ENCODE measurements at places on chromosomes 12 and 14.

DNA sequence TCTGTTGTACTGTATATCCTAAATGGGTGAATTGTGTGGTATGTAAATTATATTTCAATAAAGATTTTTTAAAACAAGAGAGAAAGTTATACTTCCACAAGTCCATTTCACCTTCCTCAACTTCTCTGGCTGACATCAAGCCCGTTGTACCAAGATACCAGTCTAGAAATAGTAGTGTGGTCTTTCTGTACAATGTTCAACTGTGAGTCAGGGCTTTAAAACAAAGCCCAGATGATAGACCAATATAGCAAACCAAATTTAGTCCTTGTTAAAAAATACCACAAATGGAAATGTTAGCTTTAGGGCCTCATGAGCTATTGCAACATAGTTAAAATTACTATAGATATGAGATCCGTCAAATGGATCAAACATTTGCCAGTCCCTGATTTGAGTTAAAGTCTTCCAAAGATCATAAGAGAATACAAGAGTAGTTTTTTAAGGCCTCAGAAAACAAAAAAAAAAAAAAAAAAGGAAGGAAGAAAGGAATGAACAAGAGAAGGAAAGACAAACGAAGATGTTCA is 49.0 kb upstream of the EGLN3 start:
- DNase-seq, result no peak

GRCh38 chr12:29756741-29757390 is 26.9 kb downstream of the TMTC1 start:
- DNase-seq, result no peak

GRCh38 chr14:20799456-20799891 is 3.2 kb downstream of the RNASE1 start:
- DNase-seq, result no peak

GRCh38 chr14:49654511-49654910 is 19.5 kb upstream of the DNAAF2 start:
- DNase-seq, result no peak

- DNase-seq, result no peak
These were observed 1.9 kb downstream of the RPS6KL1 start for GRCh38 chr14:74921053-74921620.

- DNase-seq, result peak; percentile 51
These were observed 214.9 kb downstream of the ADAMTS20 start for GRCh38 chr12:43336962-43337555.

GRCh38 chr12:104677441-104678089 is 220.8 kb downstream of the CHST11 start:
- DNase-seq, result no peak

- DNase-seq, result no peak
These were observed 159.5 kb downstream of the ANO2 start for GRCh38 chr12:5785601-5786000.

GRCh38 chr14:88559852-88560251 is 3.0 kb upstream of the ZC3H14 start:
- peak; percentile 76 for DNase-seq

GRCh38 chr12:57051011-57051410 is 1.1 kb upstream of the MYO1A start:
- no peak for DNase-seq

GRCh38 chr12:111953455-111953854 is 59.5 kb downstream of the TMEM116 start:
- no peak for DNase-seq

GRCh38 chr14:21213652-21214051 is 55.6 kb downstream of the HNRNPC start:
- no peak for DNase-seq

- no peak for DNase-seq
These were observed 11.0 kb downstream of the FOXG1 start for GRCh38 chr14:28777471-28778137.

- no peak for DNase-seq
These were observed 1036.1 kb downstream of the TMEM121 start for GRCh38 chr14:106562451-106562850.

DNA sequence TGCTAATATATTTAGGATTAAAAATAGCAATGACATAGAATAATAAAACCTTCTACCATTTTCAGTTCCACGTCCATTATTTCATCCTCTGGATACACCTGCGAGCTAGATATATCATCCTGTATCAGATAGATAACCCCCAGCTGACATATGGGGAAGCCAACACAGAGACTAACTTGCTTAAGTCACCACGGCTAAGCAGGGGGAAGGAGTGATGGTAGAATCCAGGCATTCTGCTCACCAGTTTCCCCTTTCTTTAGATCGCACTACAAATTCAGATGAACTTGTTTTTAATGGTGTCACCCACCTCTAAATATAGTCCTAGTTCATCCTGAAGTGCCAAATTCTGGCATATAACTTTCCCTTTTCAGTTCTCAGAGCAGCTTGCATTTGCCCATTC is 110.1 kb downstream of the TXNDC16 start:
- DNase-seq, result no peak

- no peak for DNase-seq
These were observed 4.4 kb downstream of the KRT76 start for GRCh38 chr12:52772772-52773171.

DNA sequence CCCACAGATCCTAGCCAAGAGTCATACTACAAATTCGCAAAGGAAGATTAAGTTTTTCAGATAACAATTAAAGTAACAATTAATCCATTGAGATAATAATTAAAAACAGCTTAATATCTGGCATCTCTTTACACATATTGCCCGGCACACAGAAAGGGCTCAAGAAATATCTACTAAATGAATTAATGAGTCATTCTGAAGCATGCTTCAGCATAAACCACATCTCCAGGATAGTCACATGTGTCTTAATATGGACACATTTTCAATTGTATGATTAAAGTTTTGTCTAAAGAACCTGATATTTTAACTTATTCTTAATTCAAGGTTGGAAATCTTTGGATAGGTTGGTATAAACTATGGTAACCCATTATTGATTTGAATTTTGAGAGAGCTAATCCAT is 9.6 kb downstream of the ITPR2 start:
- no peak for DNase-seq

DNA sequence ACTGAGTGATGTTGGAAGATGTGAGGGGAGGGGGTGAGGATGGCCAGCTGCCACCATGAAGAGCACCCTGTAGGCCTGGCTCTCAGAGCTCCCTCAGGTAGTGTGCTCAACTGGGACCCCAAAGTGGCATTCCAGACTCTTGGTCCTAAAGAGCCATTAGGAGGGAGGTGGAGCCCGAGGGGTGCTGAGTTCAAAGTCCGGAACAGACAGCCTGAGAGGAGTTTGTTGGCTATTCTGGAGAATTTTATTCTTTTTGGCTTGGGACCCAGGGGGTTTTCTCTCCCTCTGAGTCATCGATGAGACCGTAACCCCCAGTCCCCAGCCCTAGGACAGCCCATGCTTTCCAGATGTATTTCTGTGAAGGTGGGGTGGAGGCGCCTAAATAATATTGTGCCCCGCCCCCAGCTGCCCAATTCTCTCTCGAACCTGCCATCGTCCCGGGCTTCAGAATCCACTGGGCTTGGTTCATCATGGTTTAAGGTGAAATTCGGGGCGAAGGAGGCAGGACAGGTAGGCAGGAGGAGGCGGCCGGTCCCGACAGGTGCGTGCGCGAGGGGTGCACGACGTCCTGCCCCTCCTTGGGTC is 690 bp upstream of the RBP5 start:
- no peak for DNase-seq

GRCh38 chr14:101836135-101836534 is 74.6 kb downstream of the PPP2R5C start:
- no peak for DNase-seq

GRCh38 chr14:90641615-90642243 is 174.5 kb downstream of the TTC7B start:
- DNase-seq, result no peak

DNA sequence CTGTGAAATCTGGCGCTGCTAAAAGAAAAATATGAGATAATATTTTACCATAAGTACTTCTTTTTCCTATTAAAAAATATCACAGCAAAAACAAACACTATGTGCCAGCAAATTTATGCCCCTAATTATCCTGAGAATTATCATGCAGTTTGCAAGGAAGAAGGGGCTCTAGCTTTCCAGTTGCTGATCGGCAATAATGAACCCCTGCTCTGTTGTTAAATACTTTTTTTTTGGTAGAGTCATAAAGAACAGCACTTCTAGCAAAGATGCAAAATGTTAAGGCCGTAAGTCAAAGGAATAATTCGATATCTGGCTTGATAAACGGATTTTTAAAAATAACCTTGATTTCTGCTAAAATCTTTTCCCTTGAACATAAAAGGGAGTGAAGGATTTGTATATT is 108.9 kb downstream of the PDE3A start:
- DNase-seq, result no peak

GRCh38 chr14:74919421-74920165 is 3.5 kb downstream of the RPS6KL1 start:
- DNase-seq, result no peak

GRCh38 chr12:21541773-21542172 is 15.7 kb downstream of the SPX start:
- no peak for DNase-seq

DNA sequence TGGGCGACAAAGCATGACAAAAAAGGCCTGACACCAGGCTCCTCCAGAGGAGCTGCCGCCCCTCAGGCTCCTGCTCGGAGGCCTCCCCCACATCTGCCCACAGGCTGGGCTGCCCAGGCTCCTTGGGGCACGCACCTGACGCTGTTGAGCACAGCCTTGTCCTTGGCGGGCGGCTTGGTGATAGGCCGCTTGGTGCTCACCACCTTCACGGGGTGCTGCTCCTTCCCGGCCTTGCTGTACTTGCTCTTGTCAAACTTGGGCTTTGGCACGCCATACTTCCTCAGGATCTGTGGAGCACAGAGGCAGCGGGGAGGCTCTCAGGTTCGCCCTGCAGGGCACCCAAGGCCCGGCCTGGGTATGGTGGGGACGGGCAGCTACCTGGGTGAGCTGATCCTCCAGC is 53.4 kb downstream of the TRAFD1 start:
- DNase-seq, result no peak

DNA sequence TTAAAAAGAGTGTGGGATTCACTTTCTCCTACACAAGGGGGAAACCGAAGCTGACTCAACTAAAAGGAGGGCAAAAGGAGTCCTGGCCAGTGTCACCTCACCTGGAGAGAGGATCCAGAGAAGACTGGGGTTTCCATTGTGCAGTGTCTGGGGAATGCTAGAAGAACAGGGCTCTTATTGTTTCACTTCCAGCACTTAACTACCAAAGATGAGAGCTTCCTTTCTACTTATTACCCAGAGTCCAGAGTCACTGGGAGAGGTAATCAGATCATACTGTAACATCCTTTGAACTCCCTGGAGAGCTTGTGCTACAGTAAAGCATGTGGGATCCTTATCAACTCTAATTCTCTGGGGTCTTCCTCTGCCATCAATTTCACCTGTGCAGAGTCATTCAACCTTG is 148.4 kb upstream of the BCL2L14 start:
- no peak for DNase-seq

DNA sequence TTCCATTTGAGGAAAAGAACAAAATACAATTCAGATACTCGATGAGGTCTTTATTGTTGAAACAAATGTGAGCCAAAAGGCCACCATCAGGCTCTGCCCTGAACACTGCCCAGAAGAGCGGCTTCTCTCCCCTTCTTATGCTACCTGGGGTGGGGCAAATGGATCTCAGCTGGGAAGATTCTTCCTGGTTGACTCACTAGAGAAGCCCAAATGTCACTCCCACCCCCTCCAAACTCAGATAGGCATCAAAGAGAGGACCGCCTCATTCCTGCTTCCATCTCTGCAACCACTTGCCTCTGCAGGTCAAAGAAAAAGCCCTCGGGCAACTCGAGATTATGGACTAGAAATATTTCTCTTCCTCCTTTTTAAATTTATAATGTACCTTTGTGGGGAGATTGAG is 55.8 kb downstream of the TBX3 start:
- no peak for DNase-seq

- DNase-seq, result peak; percentile 65
These were observed at the start of gene CHPT1 for GRCh38 chr12:101697197-101697929. CHPT1 (plus strand) TSS chr12:101697640; CDS start chr12:101697862, 222 bp downstream.

GRCh38 chr12:28893856-28894255 is 255.2 kb upstream of the FAR2 start:
- no peak for DNase-seq

GRCh38 chr14:54387328-54387727 is 9.5 kb upstream of the CDKN3 start:
- DNase-seq, result peak; percentile 66

DNA sequence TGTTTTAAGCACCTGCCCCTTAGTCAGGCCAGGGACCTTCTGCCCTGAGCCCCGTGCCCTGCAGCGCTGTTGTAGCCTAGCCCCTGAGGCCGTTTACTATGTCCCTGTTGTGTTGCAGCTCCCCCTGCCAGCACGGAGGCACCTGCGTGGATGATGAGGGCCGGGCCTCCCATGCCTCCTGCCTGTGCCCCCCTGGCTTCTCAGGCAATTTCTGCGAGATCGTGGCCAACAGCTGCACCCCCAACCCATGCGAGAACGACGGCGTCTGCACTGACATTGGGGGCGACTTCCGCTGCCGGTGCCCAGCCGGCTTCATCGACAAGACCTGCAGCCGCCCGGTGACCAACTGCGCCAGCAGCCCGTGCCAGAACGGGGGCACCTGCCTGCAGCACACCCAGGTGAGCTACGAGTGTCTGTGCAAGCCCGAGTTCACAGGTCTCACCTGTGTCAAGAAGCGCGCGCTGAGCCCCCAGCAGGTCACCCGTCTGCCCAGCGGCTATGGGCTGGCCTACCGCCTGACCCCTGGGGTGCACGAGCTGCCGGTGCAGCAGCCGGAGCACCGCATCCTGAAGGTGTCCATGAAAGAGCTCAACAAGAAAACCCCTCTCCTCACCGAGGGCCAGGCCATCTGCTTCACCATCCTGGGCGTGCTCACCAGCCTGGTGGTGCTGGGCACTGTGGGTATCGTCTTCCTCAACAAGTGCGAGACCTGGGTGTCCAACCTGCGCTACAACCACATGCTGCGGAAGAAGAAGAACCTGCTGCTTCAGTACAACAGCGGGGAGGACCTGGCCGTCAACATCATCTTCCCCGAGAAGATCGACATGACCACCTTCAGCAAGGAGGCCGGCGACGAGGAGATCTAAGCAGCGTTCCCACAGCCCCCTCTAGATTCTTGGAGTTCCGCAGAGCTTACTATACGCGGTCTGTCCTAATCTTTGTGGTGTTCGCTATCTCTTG is 7.6 kb downstream of the DLK1 start:
- no peak for DNase-seq

DNA sequence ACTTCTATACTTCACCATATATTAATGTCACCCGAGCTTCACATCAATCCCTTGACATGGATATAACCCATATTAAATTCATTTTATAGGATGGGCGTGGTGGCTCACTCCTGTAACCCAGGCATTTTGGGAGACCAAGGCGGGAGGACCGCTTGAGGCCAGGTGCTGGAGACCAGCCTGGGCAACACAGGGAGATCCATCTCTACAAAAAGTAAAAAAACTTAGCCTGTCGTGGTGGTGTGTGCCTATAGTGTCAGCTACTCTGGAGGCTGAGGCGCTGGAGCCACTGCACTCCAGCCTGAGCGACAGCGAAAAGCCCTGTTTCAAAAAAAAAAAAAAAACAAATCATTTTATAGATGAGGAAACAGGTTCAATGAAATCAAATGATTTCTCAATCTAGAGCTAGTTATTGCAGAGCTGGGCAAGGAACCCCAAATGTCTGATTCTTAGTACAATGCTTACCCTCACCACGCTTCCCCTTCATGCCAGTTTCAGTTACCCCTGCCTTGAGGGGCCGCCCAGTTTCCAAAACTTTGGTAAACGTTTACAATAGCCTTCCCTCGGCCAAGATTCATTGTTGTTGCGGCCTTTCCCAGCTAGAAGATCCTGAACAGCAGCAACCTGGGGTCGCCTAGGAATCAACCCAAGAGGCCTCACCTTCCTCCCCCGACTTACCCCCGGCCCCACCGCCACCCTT is 751 bp downstream of the PSMB5 start:
- no peak for DNase-seq

GRCh38 chr14:92121207-92121669 is 268 bp downstream of the NDUFB1 start:
- peak; percentile 22 for DNase-seq

- peak; percentile 45 for DNase-seq
These were observed 142.8 kb downstream of the LRFN5 start for GRCh38 chr14:41749429-41749828.

Data from RKO (cell line).